ENCODE measurements at places on chromosomes 5 and 9.

DNA sequence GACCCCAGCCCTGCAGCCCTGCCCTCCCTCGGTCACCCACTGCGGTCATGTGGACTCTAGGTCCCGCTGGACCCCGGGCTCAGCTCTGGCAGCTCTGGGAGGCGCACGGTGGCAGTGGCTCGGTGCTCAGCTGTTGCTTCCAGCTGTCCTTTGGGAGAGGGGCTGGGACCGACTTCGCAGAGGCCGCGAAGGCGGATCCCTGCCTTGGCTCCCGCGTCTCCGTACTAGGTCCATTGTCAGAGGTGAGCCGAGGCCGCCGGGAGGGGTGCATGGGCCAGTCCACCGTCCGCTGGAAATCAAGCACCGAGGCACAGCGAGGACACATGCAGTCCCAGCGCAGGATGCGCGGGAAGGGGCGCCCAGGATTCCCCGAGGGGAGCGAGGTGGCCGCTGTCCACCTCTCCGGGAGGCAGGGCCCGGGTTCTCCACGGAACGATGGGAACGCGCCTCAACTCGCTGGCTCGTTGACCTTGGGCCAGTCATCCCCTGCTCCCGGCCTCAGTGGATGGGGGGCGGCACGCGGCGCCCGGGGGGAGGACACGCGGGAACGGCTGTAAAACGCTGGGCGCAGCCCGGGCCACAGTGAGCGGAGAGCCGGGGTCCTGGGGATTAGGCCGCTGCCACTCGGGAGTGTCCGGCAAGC is 732 bp downstream of the GBGT1 start:
- DNase-seq, result no peak

- DNase-seq, result no peak
Measured at GRCh38 chr9:101677861-101678260, 60.6 kb downstream of the GRIN3A start.

DNA sequence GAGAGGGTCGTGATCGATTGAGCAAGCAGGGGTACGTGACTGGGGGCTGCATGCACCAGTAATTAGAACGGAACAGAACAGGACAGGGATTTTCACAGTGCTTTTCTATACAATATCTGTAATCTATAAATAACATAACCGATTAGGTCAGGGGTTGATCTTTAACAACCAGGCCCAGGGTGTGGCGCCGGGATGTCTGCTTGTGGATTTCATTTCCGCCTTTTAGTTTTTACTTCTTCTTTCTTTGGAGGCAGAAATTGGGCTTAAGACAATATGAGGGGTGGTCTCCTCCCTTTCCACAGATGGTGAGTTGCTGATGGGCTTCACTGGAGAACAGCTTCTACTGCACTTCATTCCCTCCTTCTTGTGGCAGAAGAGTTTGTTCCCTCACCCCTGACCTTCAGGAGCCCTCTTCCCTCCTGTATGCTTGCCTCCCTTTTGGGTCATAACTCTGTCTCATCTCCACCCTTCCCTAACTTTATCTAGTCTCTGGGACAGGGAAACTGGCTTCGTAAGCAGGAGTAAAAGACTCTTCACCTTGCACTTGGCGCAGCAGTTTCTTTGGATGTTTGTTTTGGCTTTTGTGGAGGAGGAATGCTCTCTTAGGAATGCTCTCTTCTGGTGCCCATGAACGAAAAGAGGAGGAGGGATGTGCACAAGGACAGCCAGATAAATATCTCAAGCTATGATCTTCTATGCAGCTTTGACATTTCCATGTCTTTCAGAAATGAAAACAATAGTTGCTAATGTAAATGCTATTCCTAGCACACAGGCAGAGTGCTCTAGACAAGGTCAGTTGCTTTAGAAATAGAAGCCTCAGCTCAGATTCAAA is 139.8 kb upstream of the RPS23 start:
- DNase-seq, result no peak

DNA sequence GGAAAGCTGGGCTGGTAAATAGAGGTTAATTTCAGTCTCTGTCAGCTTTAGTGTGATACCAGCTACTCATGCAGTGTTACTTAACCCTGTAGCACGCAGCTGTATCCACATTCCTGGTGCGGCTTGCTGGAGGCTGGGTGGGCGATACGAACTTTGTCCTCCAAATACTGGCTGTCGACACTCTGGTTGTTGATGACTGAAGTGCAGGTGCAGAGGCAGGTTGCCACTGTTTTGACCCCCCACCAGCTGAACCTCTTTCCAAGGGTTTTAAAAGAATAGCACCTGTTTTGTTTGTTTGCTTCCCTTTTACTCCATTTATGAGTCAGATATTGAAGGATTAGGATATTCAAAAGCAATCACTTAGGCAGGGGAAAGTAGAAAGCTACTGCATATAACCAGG is 4.4 kb upstream of the RABGAP1 start:
- no peak for DNase-seq

DNA sequence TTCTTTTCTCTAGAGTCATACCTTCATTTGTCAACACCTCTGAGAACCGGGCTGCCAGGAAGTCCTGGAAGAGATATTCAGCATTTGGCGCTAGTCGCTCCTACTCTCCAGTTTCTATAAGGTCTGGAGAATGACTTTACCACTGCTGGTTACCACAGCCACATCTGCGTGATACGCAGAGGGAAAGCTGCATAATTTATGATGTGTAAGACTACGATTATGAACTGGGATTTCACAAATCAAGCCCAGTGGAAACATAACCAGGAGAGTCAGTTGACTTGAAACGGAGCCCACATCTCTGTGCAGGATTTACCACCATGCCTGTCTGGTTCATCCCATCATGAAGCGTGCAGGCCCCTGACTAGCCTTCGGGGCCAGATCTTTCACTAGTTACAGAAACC is 72.6 kb downstream of the FGF1 start:
- DNase-seq, result no peak

GRCh38 chr5:154157483-154158378 is 32.8 kb upstream of the GALNT10 start:
- DNase-seq, result no peak

GRCh38 chr5:64954518-64954917 is 185.8 kb downstream of the CWC27 start:
- no peak for DNase-seq

DNA sequence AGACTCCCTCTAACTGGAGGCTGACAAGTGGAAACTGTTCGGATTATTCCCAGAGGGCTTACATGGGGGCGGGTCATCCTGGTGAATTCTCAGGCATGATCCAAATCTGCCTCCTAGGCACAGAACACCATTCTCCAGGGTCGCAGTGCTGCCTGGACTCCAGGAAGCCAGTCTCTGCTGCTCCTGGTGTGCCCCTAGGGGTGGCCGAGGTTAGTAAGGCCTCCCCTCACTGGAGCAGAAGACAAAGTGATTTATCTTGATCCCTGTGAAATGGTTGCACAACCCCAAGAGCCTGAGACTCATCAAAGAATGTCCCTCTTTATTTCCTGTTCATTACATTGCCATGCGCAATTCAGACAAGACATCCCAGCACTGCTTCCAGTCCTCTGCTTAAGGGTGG is 17.1 kb downstream of the ADGRV1 start:
- no peak for DNase-seq

Measured in stimulated activated CD8-positive, alpha-beta memory T cell treated with anti-CD3 and anti-CD28 coated beads, Interleukin-4, amount 100 ng/mL, for 1 hour (primary cell).